Thymus (tissue), 14 donors: ENCODE measurements at places on chromosomes 3 and 15. TPM values are rescaled to one million over a fixed set of nuclear protein-coding genes. Genes with fewer than 3 reads are reported as not detected.

TMEM212 gene
- polyA plus RNA-seq = not detected

CPN2 gene
- 0.07 TPM for polyA plus RNA-seq

CCNB2 gene
- 19.5 TPM for polyA plus RNA-seq

GRCh38 chr15:64348455-64348854 lies 7.5 kb downstream of the CSNK1G1 start:
- no peak for DNase-seq

DNA sequence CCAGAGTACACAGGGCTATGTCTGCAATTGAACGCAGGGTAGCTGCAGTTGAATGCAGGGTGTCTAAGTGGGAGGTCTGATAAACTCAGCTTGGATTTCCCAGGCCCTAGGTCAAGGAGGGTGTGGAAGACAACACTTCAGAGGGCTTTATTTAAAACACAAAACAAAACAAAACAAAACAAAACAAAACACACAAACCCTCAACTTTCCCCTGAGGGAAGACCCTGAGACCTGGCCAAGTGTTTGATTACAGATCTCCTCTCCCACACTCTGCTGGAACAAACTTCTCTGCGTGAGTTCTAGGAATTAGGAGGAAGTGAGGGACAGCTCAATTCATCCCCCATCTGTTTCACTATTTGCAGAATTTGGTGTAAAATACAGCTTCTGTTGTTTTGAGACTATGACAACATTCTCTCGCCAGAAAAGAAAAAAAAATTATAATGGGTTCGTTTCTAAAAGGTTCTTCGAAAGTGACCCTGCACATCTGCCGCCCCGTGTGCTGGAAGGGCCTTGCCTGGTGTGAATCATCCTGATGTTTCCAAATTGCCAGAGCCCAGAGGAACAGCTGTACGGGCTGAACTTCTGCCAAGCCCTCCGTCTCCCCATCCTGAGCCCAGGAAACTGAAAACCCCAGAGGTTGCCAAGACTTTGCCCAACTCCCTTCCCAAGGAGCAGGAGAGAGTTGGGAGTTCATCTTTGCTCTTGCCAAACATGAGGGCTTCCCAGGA lies 73.3 kb upstream of the RAD18 start:
- DNase-seq = no peak

GRCh38 chr15:73727330-73727976 lies 25.7 kb downstream of the INSYN1 start:
- no peak for DNase-seq

- no peak for DNase-seq
Measured at GRCh38 chr3:28467414-28467813, 118.8 kb upstream of the AZI2 start.
